Cortex of kidney (tissue), 1 donor: ENCODE measurements at places on chromosomes 3 and 15.

DNA sequence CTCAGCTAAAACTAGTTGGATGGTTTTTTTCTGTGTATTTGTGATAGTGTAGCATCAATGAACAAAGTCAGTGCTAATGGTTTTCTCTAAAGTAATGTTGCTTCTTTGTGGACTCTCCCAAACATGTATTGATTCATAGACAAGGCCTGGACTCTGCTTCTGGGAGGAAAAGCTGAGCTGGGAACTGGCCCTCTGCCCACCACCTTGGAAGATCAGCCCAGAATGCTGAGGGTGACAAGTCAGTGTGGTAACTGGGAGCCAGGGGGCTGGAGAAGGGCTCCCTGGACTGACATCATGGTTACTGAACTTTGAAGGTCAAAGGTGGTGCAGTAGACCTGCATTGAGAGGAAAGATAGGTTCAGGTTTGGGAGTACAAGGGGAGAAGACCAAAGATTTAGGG, 3.0 kb downstream of the ARHGAP31 start:
- DNase-seq = no peak

DNA sequence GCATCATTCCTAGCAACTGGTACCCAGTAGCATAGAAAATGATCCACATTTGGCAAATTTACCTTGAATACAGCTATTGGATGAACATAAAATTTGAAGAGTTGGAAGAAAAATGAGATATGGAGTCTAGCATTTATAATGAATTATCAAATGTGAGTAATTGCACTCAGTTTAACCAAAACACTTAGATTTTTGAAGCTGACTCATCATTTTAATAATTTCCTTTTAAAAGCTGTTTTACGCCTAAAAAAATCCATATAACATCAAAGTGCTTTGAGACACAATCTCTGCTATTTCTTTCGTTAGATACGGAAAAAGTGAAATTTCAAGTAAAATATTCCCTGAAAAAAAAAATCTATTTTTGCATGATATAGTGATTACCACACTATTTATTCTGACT, 767.4 kb downstream of the ROBO2 start:
- DNase-seq = no peak

DNA sequence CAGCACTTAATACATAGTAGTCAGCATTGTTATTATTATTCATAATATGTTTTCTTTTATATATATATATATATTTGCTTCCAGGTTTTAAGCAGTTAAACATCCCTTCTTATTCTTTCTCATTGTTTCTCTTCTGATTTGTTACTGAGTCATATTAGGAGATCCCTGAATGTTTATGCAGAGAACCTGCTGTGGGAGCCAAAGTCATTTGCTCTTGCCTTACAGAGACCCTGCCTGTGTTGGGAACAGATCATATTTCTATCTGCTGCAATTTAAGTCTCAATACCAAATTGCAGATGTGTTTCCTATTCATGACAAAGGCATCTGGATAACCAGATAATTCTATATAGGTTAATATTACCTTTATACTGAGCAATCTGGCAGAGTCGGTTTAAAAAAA, 323.0 kb upstream of the UMPS start:
- DNase-seq = no peak

DNA sequence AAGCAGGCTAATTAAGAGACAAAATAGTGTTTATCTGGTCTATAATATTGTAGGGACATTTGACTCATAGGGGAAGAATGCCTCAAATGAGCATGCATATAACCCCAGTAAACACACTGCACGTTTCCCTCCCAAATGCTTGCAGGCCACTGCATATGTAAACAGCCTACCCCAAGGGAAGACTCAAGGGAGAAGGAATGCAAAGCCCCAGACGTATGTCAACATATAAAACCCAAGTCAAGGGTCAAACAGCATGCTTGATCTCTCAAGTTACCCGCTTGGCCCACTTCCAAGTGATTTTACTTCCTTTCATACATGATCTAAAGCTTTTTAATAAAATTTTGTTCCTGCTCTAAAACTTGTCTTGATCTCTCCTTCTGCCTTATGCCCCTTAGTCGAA, 1090.0 kb downstream of the OTOL1 start:
- no peak for DNase-seq

DNA sequence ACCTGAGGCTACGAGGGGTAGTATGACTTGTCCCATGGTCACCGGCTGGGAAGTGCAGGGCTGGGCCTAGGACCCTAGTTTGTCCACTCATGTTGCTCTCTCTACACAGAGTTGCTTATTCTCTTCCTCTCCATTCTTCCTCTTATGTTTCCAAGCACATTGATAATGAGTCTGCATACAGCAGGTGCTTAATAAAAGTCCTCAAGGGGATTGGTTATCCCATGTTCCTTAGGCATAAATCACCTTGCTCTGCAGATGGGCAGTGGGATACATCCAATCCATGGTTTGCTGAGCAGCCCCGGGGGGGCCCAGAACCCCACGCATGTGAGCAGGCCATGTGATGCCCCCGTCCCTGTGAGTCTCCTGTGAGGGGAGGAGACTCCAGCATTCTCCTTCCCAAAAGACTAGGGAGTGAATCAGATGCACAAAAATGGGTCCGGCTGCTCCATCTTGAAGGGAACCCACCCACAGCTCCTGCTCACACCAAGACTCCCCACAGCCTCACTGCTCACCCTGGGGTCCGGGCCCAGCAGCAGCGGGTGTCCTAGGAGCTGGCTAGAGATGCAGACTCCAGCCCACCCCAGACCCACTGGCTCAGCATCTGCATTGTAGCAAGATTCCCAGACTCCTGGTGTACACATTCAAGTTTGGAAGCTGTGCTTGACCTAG, 139.9 kb downstream of the NUP210 start:
- DNase-seq = no peak

- DNase-seq = no peak
Observed at GRCh38 chr15:98286831-98287230, 326.3 kb downstream of the ARRDC4 start.

DNA sequence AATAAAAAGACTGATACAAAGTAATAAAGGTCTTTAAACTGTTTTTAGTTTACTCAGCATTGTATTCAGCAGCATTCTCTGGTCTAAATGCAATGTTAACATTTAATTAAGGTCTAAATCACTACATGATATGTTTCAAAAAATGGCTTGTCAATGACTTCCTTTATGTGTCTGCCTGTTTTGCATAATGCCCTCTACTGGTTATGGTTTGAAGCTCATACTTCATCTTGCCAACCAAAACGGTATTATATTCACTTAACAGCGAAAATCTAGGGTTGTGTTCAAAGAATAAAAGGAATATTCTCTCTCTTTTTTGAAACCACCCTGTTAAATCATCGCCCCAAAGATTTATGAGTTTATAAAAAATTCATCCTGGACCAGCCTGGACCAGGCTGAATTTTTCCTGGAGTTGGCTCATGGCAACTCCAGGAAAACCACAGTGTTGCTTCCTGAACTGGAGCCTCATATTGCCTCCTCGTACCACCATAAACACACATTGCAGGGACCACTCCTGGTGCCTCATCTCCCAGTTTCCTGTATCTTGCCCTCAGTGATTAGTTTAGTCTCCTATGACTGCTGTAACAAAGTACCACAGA, 6.7 kb upstream of the NCEH1 start:
- no peak for DNase-seq

DNA sequence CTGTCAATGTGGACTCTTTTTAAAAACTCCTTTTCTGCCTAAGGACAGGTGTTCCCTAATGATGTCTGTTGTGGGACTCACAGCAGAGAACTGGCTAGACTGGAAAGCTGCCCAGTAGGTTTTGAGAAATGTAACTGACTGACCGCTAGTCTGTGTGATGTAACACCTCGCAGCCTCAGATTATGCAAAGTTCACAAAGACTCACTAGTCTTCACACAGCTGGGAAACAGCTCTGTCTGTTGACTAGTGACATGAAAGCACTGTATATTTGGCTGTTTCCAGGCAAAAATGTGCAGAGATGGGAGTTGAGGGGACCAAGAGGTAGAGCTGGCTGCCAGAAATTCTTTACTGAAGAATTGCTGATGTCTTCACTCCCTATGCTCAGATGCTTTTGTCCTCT, 10.3 kb downstream of the PDZRN3 start:
- DNase-seq = no peak

- no peak for DNase-seq
Observed at GRCh38 chr15:67253549-67254237, 768 bp downstream of the AAGAB start.

DNA sequence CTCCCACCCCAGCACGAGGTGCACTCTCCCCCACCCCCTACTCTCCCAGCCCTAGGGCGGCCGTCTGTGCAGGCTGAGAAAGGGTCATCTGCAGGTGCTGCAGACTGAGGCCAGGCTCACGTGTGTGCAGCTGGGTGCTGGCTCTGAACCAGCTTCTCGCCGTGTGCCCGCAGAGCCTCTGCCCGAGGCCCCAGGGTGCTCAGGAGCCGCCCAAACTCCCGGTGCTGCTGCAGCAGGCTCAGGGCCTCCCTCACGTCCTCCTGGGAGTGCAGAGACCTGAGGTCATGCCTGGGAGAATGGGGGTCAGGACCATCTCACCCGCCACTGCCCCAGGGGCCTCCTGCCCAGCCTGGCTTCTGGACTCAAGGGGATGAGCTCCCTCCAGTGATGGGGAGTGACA, 17.2 kb downstream of the SPTBN5 start:
- DNase-seq = no peak

- DNase-seq = no peak
Observed at GRCh38 chr3:12891985-12892839, 50.8 kb upstream of the RPL32 start.

DNA sequence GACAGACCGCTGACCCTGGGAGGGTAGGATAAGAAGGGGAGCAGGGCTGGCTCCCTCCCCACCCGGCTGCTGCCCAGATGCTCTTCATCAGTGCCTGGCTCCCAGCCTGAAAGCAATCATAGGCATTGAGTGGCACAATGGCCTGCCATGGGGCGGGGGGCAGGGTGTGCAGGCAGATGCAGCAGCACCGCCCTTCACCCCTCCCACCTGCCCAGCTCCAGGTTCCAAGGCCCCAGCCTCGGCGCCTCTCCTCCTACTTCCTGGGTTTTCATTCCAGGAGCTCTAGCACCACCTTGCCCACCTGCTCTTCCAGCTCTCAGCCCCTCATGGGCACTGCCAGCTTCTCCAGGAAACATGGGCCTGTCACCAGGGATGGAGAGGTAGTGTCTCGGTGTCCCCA, 101.7 kb downstream of the MEGF11 start:
- DNase-seq = no peak

DNA sequence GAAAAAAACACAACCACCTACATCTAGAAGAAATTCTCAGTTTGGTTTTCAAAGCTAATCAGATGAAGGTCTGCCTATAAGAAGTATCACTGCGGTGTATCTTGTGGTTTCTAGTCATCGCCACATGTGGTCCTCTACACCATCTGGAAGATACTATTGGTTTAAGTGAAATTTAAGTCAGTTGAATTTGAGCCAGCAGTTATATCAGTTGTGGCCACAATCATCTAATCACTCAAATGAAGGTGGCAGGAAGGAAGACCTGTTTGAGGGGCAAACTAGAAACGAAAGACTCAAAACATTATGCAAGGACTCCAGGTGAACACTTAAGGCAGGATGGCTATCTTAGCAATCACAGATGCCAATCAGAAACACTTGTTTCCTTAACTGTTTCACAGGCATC, 48.7 kb downstream of the ETV5 start:
- no peak for DNase-seq

GRCh38 chr3:40302784-40303183, 6.7 kb upstream of the EIF1B start:
- DNase-seq = no peak

GRCh38 chr15:90960298-90961091, 5.8 kb downstream of the RCCD1 start:
- no peak for DNase-seq

- no peak for DNase-seq
Observed at GRCh38 chr3:175270198-175270837, 411.2 kb downstream of the NAALADL2 start.

DNA sequence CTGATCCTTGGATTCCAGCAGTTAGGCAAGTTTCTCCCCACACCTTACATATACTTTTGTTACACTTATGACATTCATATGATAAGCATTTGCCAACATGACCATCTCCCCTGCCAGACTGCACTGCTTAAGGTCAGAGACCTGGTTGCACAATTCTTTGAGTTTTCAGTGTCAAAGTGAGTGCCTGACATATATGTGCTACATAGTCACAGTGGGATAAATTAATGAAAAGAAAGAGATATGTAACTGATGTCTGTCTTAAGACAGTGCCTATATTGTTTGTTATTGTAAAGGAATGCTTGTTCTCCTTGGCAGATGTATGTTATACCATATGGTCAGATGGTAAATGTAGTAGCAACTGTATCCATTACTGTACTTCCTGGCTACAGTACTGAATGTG, 3.5 kb upstream of the DCUN1D1 start:
- no peak for DNase-seq

DNA sequence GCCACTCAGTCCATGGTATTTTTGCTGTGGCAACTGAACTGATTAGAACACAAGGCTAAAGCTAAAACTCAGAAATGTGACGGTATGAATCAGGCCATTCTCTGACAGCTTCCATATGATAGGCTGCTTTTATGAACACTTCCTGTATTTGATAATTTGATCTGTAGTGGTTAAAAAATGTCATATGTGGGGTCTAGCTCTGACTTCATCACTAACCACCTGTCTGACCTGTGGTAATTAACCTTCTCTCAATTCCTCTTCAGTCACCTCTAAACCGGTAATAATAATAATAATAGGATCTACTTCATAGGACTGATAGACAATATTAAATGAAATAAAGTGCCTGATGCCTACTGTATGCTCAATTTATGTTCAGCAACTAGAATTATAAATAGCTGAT, 223.2 kb downstream of the MBNL1 start:
- no peak for DNase-seq

DNA sequence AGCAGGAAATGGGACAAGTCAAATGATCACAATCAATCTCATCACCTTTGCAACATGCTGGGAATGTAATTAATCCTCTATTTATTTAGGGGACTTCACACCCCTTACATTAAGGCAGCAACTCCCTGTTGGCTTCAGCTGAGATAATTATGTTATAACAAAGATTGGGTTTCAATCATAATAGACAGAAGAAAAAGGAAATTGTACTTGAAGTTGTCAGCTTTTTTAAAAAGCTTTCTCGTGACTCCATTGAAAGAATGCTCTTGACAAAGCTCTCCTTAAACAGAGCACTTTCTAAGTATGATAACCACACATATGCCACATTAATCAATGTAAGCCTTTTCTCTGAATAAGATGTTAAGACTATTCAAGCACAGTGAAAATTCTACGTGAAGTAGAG, 65.7 kb downstream of the SHQ1 start:
- no peak for DNase-seq

- no peak for DNase-seq
Observed at GRCh38 chr15:88487178-88487795, 19.8 kb downstream of the MRPS11 start.

GRCh38 chr3:70393881-70394612, 81.6 kb upstream of the MDFIC2 start:
- no peak for DNase-seq

GRCh38 chr3:191334346-191334893, 4.1 kb upstream of the UTS2B start:
- DNase-seq = no peak

DNA sequence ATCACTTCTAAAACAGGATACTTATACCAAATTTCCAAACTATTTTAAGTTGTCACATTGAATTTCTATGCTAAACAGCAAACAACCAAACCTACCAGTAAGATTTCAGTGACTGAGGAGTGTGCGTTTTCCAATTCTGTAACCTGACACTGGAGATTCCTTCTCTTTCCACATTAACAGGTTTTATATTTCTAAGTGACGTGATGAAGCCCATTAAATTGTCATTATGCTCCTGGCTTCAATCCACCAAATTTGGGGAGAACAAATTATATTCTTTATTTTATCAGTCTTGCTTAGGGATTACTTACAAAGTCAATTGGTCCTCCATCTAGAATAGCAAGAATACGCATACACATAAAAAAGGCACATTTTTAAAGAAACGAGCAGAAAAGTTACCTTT, 764.8 kb upstream of the NR2F2 start:
- no peak for DNase-seq

- DNase-seq = no peak
Observed at GRCh38 chr3:37202035-37202434, 27.7 kb upstream of the LRRFIP2 start.
